ENCODE measurements at places on chromosomes 6 and 20.
A peak's percentile ranks its signal among the peaks of the same experiment; 100 is the strongest.

DNA sequence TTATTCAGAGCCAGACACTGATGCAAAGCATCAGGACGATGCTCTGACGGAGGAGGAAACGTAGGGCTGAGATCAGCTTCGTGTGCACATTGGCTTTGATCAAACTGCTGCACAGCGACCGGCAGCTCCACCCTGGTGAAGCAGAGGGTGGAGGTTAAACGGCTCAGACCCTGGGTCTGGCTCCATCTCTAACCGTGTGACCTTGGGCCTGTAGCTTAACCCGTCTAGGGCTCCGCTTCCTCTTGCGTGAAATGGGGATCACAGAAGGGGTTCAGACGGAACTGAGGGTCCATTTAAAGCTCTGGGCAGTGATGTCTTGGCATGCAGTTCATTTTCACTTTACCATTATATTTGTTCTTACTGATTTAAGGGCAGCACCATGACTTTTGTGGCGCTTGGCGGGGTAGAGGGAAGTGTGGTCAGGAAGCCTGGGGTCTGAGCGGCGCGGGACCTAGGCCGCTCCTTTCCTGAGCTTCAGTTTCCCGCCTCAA, 644 bp downstream of the RBL1 start:
- DNase-seq: no peak

GRCh38 chr20:54067606-54068174, 2.7 kb downstream of the BCAS1 start:
- no peak for DNase-seq

DNA sequence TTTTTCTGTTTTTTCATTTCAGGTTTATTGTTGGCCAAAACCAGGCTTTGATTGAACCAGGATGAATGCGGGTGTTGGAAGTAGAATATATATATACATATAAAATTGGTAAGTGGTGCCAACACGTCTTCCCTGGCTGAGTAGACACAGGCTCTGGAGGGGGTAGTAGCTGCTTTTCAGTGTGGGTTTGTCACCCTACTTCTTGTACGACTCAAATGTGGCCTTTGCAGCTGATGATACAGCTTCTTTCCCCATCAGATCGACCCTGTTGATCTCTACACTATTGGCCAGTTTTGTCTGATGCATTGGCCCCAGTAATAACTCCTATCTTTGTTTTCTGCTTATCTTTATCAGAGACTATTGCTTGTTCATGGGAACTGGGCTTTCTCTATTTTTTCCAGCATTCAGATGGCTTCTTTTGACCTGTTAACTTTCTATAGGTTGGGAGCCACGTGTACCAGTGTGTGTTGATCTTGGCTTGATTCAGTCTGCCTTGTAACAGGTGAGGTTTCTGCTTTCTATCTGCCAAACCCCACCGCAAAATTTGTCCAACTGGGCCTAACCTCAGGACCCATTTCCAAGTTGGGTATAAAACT, 2.7 kb upstream of the ZNFX1 start:
- no peak for DNase-seq

- peak; percentile 69 for DNase-seq
Measured at GRCh38 chr20:62642051-62642665, at the start of gene SLCO4A1. Gene SLCO4A1 (plus strand): TSS chr20:62642503. CDS start chr20:62656455, 13,952 bp downstream.

DNA sequence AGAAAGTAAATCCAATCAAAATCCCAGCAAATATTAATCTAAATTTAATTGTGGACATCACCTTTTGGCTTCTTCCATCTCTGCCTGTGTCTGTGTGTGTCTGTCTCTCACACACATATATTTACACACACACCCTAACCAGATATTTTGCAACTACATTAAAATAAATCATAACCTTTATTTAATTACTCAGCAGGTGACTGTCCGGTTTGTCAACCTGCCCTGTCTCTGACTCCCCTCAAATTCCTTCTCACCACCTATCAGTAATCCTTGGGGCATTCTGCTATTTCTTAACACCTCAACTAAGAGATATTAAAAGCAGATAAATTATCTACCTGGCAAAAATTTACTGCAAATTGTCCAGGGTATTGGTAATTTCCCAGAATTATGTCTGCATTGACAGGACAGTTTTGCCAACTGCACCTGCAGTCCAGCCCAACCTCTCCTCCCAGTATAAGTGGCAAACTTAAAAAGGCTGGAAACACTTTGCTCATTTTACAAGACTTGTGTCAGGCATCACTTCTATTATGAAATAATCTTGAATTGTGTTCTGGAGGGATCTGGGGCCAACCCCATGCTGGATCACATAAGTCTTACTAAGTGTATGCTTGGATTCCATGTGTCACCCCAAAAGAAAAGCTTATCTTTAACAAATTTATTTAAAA, 216.1 kb downstream of the GMDS start:
- DNase-seq: no peak

DNA sequence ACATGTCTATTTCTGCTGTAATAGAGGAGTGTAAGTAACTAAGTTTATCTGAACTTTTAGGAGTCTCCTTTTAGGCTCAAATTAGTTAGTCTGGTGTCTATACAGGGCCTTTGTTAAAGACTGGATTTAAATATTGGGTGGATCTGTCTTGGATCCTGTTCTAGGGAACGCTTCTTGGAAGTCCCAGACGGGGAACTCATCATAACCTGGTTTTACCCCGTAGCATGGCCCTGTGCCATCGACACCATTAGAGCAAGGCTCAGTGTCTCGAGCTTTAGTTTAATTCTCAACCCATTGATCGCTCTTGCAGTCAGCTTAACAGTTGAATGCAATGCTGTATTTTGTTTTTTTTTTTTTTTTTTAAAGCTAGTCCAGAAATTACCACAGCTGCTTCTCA, 89.9 kb downstream of the CARMIL1 start:
- no peak for DNase-seq

DNA sequence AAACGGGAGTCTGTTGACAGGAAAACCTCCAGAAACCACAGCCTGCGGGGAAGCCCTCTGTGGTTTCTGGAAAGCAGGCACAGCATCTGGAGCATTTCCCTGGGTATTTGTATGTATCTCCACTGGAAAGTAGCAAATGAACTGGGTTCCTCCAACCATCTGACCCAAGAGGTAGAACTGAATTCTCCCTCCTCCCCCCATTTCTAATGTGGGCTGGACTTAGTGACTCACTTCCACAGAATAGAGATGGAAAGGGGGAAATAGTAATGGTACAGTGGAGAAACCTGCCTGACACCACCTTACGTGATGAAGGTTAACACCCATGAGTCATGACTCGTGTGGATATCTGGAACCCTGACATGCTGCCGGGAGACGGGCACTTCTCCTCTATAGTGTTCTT, 51.9 kb upstream of the XRN2 start:
- DNase-seq: no peak

- no peak for DNase-seq
Measured at GRCh38 chr6:159494586-159494972, 198.5 kb downstream of the SOD2 start.

- no peak for DNase-seq
Measured at GRCh38 chr6:2158596-2159271, 86.7 kb downstream of the GMDS start.

GRCh38 chr6:144036064-144036834, 28.2 kb upstream of the PLAGL1 start:
- DNase-seq: no peak

- DNase-seq: no peak
Measured at GRCh38 chr6:132298344-132298949, 102.8 kb downstream of the MOXD1 start.

GRCh38 chr6:67411036-67411435, 1224.0 kb upstream of the ADGRB3 start:
- no peak for DNase-seq

- DNase-seq: no peak
Measured at GRCh38 chr20:43853174-43853803, 61.4 kb upstream of the TOX2 start.

DNA sequence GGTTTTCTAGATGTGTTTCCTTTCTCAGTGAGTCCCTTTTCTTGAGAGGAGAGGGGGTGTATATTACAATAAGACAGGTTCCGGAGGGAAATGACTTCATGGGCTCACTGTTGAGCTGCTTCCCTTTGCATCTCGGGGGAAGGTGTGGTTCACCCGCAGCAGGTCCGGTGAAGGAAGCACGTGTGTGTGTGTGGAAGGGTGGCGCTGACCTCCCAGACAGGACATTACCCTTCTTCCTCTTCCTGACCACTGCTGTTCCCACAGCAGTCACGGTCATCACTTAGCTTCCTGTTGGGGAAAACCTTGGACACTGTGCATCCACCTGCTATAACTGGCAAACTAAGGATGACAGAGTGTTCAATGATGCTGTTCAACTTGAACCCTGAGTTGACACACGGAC, 83.6 kb downstream of the PLEKHG1 start:
- DNase-seq: no peak

DNA sequence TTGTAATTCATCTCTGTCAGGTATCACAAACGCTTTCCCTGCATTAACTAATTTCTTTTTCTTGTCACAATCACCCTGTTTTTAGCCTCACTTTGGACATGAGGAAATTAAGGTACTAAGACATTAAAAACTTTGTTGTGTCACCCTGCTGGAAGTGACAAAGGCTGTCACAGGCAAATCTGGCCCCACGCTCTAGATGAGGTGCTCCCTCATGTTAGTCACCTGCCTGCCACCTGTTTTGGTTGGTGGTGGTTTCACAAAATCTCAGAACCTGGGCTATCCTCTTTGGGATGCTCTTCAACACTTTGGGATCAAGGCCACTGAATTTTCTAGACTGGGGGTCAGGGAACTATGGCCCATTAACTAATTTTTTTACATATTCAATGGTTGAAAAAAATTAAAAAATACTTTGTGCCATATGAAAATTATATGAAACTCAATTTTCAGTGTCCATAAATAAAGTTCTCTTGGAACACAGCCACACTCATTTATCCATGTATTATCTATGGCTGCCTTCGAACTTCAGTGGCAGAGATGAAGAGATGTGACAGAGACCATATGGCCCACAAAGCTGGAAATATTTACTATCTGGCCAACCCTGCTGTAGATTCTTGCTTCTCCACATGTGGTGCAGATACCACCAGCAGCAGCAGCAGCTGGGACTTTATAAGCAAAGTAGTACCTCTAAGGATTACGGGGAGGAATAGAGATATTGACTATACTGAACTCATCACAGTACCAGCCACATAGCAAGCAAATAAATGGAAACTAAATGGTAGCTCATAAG, 16.1 kb upstream of the TNFAIP3 start:
- DNase-seq: no peak

DNA sequence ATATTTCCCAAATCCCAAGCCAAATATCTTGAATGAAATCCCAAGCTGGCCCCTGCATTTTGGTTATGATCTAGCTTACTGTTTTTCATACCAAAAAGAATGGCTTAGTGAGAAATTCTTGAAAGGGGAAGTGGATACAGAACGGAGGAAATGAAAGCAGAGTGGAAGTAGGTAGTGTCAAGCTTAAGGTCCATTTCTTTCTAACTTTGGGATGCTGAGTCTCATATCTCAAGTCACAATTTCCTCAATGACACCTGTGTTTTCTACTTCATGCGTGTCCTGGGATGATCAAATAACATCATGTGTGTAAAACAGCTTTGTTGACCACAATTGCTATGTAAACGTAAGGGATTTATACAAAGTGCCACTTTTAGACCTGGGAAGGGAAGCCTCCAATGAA, 238.8 kb upstream of the SLC35B3 start:
- no peak for DNase-seq

DNA sequence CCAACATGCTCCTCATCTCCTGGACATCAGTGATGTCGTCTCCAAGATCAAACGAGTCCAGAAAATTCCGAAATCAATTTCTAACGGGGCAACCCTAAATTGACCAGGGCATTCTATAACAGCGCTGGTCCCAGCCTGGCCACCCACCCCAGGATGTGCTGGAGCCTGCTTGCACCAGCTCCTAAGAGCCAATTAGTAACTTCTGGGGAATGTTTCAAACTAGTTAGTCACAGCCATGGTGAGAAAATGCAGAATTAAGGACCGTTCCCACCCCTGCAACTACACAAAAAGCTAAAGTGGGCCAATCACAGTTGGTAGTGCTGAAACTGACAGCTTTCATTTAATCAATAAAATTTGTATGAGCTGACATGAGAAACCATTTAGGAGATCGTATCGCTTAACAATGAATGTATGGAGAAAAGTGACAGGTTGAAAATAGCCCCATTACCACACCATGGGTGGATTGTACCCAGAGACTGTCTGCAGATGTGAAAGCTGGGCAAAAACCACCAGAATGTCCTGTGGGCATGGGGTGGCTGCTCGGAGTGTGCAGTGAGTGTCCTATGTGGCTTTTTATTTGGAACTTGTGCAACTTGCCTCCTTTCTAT, 165.7 kb upstream of the AFDN start:
- DNase-seq: no peak
